Sigmoid colon (tissue), 7 donors: ENCODE measurements at places on chromosomes 6 and 20. TPM values are rescaled to one million over a fixed set of nuclear protein-coding genes. Genes with fewer than 3 reads are reported as not detected.

The TDP2 gene
- total RNA-seq: 67.6 TPM

GRCh38 chr6:3683331-3683730 is 68.2 kb downstream of the PXDC1 start:
- no peak for DNase-seq

- DNase-seq: no peak
Observed at GRCh38 chr6:3571250-3571681, 114.4 kb upstream of the SLC22A23 start.

DNA sequence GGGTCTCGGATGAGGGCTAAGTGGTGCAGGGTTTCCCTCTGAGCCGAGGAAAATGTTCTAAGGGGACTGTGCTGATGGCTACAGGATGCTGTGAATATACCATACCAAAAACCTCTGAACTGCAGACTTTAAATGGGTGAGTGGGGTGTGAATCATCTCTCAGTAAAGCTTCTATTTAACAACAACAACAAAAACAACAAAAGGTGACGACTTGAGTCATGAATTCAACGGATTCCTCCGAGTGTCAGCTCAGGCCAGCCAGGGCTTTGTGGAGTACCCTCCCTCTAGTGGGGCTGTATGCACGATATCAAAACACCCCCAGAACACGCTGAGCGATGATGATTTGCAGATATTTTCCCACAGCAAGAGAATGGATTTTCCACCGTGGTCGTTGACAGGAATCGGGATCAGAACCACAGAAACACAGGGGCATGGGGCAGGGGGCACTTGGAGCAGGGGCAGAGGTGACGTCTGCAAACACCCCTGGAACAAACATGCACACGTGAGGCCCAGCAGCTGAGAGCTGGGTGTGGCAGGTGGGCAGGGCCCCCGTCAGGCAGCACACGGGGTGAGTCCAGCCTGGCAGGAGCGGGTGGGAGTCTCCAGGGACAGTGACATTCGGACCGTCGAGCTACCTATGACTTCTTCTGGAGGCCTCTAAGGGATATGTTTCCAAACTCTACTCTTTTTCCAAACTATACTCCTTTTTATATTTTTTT is 38.6 kb downstream of the SLC2A4RG start:
- no peak for DNase-seq

The PSORS1C1 gene
- 0.71 TPM for total RNA-seq

The CALHM4 gene
- not detected for total RNA-seq

GRCh38 chr6:94389218-94389617 is 969.9 kb upstream of the EPHA7 start:
- DNase-seq: no peak
